Activated CD4-positive, alpha-beta T cell treated with anti-CD3 and anti-CD28 coated beads, Interleukin-2, amount 10 ng/mL, durations not matched to agents 7 days and 5 days (primary cell): ENCODE measurements at places on chromosomes 16 and 17. TPM values are rescaled to one million over a fixed set of nuclear protein-coding genes. Genes with fewer than 3 reads are reported as not detected.

DNA sequence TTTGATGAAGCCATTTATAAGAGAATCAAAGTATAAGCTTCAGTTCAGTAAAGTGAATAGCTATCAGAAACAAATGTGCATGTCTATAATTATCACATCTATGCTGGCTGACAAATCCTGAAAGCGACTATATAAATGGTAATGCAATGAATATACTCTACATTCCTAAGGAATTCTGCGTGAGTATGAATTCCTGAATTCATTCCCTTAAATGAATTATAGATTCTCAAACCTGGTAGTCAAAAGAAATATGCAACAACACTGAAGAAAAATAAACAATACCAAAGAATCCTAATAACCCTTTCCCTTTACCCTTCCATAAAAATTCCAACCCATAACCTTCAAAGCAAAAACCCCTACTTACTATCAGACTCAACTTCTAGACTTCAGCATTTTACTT, 416.6 kb upstream of the PMFBP1 start:
- no peaks in the 10 kb centered on the region for H3K27me3 ChIP-seq
- H3K4me1 ChIP-seq: no peaks in the 10 kb centered on the region
- H3K36me3 ChIP-seq: no peaks in the 10 kb centered on the region

- no peak overlapping the region for H3K4me3 ChIP-seq
- H3K36me3 ChIP-seq: peaks cover 26% of the 10 kb centered on the region
- H3K27ac ChIP-seq: peak overlapping the region; percentile 47
Measured at GRCh38 chr17:75976175-75976848, 2.7 kb downstream of the ACOX1 start.

DNA sequence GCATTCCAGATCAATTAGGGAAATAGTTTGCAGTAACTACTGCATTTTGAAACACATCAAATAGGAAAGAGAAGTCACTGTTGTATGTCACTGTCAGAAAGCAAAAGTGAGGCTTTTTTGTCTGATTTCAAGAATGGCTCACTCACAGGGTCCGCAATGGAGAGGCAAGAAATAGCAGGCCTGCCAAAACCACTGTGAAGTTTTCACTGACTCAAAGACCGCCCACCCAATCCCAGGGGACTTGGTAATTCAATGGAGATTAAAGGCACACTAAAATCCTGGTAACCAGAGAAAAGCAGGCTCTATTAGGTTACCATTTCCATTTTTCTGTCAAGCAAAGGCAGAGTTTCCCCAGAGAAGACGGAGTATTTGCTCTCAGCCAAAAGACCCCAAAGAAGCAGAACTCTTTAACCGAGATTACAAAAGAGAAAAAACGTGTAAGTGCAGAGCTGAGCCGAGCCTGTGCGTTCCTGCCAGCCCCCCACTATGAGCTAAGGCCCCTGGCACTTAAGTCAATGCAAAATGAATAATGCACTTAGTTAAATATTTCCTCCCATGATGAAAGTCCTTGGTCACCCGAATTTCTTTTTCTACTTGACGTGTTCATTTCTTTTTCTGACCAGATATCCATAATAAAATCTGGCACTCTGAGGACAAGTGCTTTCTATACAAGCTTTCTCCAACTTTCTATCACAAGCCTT, 57.0 kb downstream of the FOXL1 start:
- H3K27me3 ChIP-seq: peaks cover 11% of the 10 kb centered on the region
- peaks cover 9% of the 10 kb centered on the region for H3K4me1 ChIP-seq
- H3K36me3 ChIP-seq: no peaks in the 10 kb centered on the region
- no peak overlapping the region for H3K4me3 ChIP-seq
- no peak overlapping the region for H3K27ac ChIP-seq

TBC1D3 gene
- not detected for total RNA-seq

DNA sequence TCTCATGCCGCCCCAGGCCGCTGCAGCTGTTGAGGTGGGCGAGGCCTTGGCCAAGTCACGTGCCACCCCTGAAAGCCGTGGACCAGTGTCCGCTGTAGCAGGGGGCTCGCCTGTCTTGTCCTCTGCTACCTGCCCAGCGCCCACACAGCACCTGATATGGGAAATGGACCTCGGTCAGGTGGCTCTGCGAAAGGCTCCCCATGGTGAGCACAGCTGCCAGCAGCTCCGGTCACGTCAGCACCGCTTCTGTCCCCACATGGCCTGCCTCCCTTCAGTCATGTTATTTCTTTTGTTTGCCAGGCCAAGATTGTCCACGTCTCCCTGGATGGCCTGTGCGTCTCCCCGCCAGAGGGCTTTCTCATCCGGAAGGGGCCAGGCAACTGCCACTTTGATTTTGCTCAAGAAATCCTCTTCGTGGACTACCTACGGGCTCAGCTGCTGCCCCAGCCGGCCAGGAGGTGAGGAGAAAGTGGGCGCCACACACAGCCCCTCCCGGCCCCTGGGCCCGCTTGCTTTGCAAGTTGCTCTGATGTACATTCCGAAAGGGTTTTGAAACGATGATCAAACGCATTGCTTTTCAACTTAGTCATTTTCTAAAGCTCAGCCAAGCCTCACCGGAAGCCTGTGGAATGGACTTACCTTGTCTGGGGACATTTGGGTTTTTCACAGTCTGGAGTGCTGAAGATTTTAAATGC, 219.8 kb downstream of the KATNIP start:
- DNase-seq: no peak
- no peak overlapping the region for H3K27ac ChIP-seq
- H3K4me1 ChIP-seq: no peaks in the 10 kb centered on the region
- no peaks in the 10 kb centered on the region for H3K27me3 ChIP-seq
- no peak overlapping the region for H3K4me3 ChIP-seq
- H3K36me3 ChIP-seq: no peaks in the 10 kb centered on the region

GRCh38 chr17:77246110-77247047, 105.6 kb downstream of the SEC14L1 start:
- DNase-seq: no peak
- H3K27me3 ChIP-seq: peaks cover 24% of the 10 kb centered on the region
- H3K4me1 ChIP-seq: peaks cover 20% of the 10 kb centered on the region
- no peak overlapping the region for H3K27ac ChIP-seq
- no peaks in the 10 kb centered on the region for H3K36me3 ChIP-seq
- H3K4me3 ChIP-seq: peak overlapping the region; percentile 52

DNA sequence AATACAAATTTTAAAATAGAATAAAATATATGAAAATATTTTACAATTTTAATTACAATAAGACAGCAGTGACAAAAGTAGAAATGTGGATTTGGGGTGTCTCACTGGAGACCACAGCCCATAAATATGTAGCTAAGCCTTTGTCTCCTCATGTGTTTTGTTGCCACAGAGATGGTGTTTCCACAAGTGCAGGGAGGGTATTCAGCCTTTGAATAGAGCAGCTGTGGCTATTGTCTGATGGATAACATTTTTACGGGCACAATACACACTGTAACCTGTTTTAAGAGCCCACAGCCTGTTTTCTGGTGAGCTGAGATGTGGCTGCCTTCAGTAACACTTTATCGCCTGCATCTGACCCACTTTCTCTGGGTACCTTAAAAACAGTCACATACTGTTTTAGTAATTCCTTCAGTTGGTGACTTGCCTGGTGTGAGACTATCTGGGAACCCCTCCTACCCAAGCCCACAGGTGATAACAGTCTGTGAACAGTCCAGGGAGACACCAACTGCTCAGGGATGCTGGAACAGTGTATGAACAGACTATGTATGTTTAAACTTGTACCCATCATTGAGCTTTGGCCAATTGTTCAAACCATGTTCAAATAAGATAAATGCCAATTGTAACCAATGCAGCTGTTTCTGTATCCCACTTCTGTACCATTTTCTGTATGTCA, 7.8 kb upstream of the AHSP start:
- no peaks in the 10 kb centered on the region for H3K36me3 ChIP-seq
- no peak for DNase-seq
- no peaks in the 10 kb centered on the region for H3K4me1 ChIP-seq
- H3K4me3 ChIP-seq: no peak overlapping the region
- peaks cover 1% of the 10 kb centered on the region for H3K27me3 ChIP-seq

DNA sequence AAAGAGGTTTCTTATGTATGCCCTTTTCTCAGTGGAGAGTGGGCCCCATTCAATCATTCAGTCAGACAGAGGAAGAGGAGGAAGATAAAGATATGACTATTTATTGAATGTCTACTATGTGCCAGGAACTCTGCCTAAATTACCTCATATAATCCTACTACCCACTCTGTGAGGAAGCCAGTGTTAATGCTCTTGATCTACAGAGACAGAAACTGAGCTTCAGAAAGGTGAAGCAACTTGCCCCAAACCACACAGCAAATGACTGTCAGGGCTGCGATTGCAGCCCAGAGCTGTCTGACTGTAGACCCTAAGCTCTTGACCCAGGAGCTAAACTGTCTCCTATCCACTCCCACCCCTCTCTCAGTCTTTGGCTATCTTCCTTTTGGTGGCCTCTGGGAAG, 8.4 kb downstream of the SRCIN1 start:
- no peaks in the 10 kb centered on the region for H3K36me3 ChIP-seq
- H3K4me3 ChIP-seq: no peak overlapping the region
- peaks cover 88% of the 10 kb centered on the region for H3K27me3 ChIP-seq
- peaks cover 7% of the 10 kb centered on the region for H3K4me1 ChIP-seq

RFWD3 gene
- 117 TPM for total RNA-seq

DNA sequence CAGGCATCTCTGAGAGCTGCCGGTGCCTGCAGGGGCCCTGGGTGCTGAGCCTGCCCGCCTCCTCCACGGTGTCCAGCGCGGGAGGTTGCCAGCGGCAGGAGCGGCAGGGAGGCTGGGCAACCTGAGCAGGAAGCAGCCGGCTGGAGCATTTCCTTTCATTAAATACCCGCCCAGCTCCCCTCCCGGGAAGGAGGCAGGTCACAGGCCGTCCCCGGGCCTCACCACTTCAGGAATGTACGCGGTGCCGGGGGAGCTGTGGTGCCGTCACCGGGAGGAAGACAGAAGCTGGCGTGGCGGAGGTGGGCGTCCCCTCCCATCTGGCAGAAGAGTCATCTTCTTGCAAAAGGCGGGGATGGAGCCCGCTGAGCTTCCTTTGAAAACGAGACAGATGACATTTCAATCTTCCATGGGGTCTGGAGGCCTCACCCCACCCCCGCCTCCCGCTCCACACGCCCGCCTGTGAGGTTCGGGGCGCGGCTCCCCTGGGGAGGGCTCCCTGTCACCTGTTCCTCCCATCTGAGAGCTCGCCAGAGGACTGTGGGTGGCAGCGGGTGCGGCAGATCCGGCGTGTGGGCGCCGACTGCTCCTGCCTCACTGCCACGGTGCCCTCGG, 16.0 kb downstream of the SOX8 start:
- peak overlapping the region; percentile 48 for H3K4me3 ChIP-seq
- peaks cover 23% of the 10 kb centered on the region for H3K27me3 ChIP-seq

DNA sequence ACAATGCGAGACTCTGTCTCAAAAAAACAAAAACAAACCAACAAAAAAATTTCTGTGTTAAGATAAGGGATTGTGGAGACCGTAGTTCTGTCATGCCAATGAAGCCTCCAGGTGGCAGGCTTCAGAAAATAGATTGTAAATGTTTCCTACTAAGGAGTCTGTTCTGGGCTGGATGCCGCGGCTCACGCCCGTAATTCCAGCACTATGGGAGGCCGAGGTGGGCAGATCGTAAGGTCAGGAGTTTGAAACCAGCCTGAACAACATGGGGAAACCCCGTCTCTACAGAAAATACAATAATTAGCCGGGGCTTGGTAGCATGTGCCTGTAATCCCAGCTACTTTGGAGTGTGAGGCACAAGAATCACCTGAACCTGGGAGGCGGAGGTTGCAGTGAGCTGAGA, 4.4 kb upstream of the SNX29 start:
- no peak overlapping the region for H3K4me3 ChIP-seq
- no peak for DNase-seq
- H3K4me1 ChIP-seq: peaks cover 16% of the 10 kb centered on the region
- no peaks in the 10 kb centered on the region for H3K27me3 ChIP-seq
- peaks cover 10% of the 10 kb centered on the region for H3K36me3 ChIP-seq

GRCh38 chr17:4467287-4467686, 31.4 kb upstream of the SPNS2 start:
- no peaks in the 10 kb centered on the region for H3K4me1 ChIP-seq
- no peak for DNase-seq
- H3K27ac ChIP-seq: no peak overlapping the region
- peaks cover 3% of the 10 kb centered on the region for H3K27me3 ChIP-seq

ALKBH5 gene
- 98.2 TPM for total RNA-seq

TBC1D3I gene
- total RNA-seq: 0.72 TPM

CD300H gene
- not detected for total RNA-seq

GRCh38 chr16:70428178-70428998, 10.5 kb downstream of the ST3GAL2 start:
- H3K36me3 ChIP-seq: peaks cover 2% of the 10 kb centered on the region
- H3K4me1 ChIP-seq: peaks cover 44% of the 10 kb centered on the region
- peak; percentile 23 for DNase-seq
- no peak overlapping the region for H3K4me3 ChIP-seq
- peak overlapping the region; percentile 39 for H3K27ac ChIP-seq
- H3K27me3 ChIP-seq: no peaks in the 10 kb centered on the region

DNA sequence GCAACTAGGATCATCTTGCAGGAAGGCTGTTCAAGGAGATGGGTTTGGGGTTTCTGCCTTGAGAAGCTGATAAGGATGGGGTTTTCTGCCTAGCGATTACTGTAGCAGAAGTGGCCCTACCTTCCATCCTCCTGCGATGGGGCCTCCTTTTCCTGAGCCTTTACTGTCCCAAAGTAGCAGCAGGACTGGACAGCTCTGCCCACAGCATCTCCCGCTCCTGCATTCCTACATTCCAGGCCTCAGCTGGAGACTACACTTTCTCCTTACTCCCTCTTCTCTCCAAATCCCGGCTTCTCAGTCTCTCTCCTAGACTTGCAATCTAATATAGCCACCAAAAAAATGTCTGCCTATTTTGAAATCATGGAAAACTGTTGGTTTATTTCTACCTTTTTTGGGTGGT, 355.4 kb downstream of the CA10 start:
- no peak overlapping the region for H3K27ac ChIP-seq
- H3K27me3 ChIP-seq: peaks cover 5% of the 10 kb centered on the region
- H3K4me1 ChIP-seq: no peaks in the 10 kb centered on the region
- no peak for DNase-seq
- no peak overlapping the region for H3K4me3 ChIP-seq
- H3K36me3 ChIP-seq: no peaks in the 10 kb centered on the region

GRCh38 chr17:76885894-76886290, 17.7 kb downstream of the MGAT5B start:
- H3K4me1 ChIP-seq: no peaks in the 10 kb centered on the region
- no peak for DNase-seq
- no peak overlapping the region for H3K27ac ChIP-seq
- H3K4me3 ChIP-seq: no peak overlapping the region
- H3K36me3 ChIP-seq: no peaks in the 10 kb centered on the region
- peaks cover 3% of the 10 kb centered on the region for H3K27me3 ChIP-seq

TAOK2 gene
- 48.8 TPM for total RNA-seq

GRCh38 chr17:72120642-72121163, at the start of gene SOX9:
TSS of gene SOX9 (plus strand) at chr17:72121020. CDS start at chr17:72121392, 372 bp downstream.
- no peak for DNase-seq
- peak within 1 kb of the TSS; percentile 30 for H3K4me3 ChIP-seq
